ENCODE measurements at places on chromosomes 1 and 21.

GRCh38 chr1:21028520-21029145, 148.1 kb downstream of the EIF4G3 start:
- DNase-seq, result no peak

DNA sequence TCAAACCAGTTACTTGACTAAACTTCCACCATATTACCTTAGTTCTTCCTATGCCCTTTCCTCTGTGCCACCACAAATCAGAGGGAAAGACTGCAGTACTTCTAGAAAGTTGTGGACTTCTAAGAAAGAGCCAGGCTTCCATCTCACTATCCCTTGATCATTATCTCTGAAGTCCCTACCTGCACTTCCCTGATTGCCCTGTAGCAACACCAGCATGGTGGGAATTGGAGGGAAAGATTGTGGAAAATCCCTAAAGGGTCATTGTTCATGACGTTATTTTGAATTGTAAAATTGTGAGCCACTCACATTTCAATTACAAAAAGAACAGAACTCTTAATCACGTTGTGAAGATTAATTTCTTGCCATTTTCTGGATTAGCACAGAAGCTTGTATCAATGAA, 23.4 kb upstream of the KIAA1614 start:
- DNase-seq, result no peak

- no peak for DNase-seq
Observed at GRCh38 chr1:61337441-61337951, 255.1 kb downstream of the NFIA start.

- no peak for DNase-seq
Observed at GRCh38 chr1:20964540-20965484, 177.7 kb upstream of the HP1BP3 start.

GRCh38 chr1:42690477-42691156, 8.4 kb downstream of the YBX1 start:
- no peak for DNase-seq

DNA sequence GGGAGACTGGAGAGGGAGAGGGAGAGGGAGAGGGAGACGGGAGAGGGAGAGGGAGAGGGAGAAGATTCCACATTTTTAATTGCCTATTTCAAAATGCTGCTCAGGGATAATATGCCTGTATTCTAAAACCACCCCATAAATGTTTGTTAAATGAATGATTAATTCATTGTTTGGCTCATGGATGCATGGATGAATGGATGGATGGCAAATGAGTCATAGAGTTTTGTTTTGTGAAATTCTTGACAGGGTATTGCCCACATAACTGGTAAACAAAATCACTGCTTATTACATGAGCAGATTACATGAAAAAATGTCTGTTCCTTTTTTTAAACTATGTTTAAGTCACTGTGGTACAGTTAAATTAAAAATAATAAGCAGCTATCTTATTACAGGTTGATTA, 220.4 kb downstream of the ZP4 start:
- no peak for DNase-seq

GRCh38 chr1:155320661-155321617, at the start of gene RUSC1:
Gene RUSC1, plus strand, starts transcription at chr1:155320894. Its CDS starts 880 bp downstream, at chr1:155321774.
- DNase-seq, result peak; percentile 82

GRCh38 chr1:73517603-73518191, 680.3 kb downstream of the LRRIQ3 start:
- no peak for DNase-seq

DNA sequence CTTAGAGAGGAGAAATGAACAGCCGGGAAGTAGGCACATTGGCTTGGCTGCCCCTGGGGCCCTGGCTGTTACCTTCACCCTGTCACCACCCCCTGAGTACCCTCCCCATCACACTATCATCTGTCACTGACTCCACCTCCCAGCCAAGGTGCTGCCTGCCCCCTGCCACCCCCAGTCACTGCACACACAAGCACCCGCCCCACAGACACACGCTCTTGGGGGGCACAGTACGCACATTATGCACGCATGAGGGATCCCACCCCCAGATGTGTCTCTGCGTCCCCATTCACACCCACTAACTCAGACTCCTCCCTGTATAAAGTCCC, 223.3 kb downstream of the PTPRU start:
- DNase-seq, result no peak

DNA sequence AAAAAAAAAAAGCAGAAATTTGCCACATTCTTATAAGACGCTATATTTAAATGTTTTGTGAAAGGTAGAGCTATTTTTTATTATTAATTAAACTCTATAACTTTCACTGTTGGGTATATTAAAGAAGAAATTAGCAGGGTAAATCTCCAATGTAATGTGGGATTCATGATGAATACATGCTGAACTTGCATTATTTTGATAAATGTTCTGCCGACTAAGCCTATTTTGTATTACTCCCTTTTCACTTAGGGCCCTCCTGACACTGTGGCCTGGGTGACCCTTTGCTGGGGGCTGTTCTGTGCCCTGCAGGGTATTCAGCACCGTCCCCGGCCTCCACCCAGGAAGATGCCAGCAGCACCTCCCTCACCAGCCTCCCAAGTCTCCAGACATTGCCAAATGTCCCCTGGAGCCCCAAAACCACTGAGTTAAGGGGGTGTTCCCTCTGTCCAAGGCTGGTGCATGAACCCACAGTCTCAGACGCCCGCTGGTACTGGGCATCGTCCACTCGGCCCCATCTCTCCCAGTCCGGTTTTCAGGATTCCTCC, 22.5 kb downstream of the RSPH1 start:
- DNase-seq, result no peak

GRCh38 chr1:37031429-37031828, 2.9 kb downstream of the GRIK3 start:
- no peak for DNase-seq

DNA sequence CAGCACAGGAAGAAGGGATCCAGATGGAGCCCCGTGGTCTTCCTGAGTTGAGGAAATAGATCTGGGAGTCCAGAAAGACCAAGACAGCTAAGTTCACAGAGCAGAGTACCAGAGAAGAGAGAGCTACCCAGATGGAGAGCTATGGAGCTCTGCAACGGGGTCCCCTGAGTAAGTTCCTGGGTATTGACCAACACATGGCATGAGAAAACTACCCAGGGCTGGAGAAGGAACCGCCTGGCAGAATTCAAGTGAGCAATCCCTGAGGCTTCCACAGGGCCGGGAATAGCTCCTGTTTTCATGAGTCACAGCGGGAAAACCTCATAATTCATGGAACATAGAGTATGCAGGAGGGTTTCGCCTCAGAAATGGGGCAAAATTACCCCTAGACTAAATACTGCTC, 19.7 kb downstream of the STPG1 start:
- DNase-seq, result no peak

GRCh38 chr1:186188004-186188539, 187.0 kb downstream of the TPR start:
- DNase-seq, result peak; percentile 7

- DNase-seq, result no peak
Observed at GRCh38 chr1:5376538-5377247, 615.5 kb downstream of the NPHP4 start.

DNA sequence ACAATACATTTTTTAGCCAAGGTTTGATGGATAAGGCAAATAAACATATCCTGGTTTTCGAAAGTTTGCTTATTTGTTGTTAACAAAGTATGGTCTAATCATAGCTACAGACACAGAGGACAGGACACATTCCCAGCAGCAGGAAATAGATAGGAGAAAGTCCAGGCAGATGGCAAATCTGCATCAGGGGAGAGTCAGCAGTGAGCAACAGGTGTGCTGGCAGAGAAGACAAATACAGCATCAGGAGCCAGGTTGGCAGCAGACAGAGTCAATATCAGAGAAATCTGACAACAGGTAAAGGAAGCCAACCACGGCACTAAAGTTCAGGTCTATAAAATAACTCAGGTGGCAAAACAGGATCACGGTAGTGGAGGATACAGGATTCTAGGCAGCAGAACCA, 210.7 kb upstream of the PTBP2 start:
- DNase-seq, result no peak

GRCh38 chr1:89832496-89833127, 11.8 kb downstream of the LRRC8D start:
- peak; percentile 15 for DNase-seq

DNA sequence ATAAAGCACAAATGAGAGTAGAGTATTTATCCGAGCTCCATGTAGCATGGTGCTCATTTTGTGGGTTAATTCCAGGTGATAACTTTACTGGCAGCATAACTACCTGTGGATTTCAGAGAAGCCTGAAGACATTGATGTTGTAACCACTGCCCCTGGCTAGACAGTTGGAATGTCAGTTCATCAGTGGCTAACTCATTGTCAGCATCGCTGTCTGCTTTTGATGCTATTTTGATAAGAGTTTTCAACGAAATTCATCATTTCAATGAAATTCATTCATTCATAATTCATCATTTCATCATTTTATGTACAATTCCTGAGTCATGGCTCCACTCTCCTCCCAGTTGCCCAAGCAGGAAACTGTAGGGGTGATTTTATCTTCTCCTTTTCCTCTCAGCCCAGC, 34.4 kb downstream of the HSD3B1 start:
- no peak for DNase-seq

DNA sequence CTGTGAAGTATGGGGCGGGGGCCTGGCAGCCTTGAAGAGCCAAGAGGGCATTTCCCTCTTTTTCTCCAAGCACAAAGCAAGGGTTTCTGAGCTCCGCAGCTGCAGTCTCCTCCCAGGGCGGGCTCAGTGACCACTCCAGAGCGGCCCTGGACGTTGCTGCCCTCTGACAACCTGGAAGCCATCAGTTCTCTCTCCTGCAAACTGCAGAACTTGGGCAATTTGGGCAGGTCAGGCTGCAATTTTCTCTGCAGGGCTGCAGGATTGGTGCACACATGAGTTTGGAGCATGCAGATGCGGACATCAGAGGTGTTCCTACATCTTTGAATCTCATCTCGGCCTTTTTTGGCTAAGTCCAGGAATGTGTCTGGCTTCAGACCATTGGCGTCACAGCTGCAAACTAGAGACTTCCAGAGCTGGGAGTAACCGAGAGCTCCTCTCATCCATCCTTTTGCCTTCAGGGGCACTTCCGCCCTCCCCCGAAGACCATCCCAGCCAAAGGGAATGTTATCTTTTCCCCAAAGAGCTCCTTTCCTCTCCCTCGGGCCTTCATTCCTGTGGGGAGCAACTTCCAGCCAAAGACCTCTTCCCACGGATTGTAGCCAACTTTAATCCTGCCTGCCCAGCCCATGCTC, 139.6 kb upstream of the WNT4 start:
- no peak for DNase-seq

DNA sequence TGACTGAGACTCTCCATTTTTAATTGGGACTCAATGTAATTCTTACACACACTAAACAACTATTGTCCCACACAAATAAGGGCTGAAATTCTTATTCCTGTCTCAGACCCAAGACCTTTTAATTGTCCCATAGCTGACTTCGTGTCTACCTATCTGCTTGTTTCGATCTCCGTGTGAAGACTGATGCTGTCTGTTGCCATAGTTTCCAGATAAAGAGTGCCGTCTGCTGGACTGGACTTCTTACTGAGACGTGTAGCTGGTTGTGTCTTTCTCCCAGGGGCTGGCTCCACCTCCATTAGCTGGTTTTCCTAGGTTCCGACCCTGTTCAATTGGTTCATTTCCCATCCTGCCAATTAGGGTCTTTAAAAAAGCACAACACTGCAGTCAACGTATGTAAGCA, 235.3 kb upstream of the PLXNA2 start:
- no peak for DNase-seq

GRCh38 chr1:228868731-228869024, 133.4 kb downstream of the RHOU start:
- DNase-seq, result no peak

DNA sequence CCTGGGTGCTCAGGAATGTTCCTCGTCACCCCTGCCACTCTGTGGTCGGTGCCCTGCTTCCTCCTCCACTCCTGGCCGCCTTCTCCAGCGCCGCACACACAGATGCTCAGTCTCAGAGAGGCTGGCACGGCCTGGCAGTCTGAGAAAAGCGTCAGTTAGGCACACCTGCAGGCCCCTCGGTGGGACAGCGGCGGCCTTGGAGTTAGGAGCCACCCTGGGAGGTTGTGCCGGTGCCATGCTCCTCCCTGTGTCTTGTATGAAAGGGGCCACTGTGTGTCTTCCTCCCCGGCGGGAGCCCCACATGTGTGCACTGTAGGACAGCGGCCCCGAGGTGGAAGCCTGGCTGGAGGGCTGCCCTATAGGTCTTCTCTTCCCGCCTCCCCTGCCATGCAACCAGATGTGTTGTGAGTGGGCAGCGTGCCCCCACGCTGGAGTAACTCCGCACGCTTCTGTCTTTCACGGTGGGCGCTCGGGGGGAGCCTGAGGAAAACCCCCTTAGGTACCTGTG, 145.2 kb downstream of the PGBD5 start:
- DNase-seq, result no peak

DNA sequence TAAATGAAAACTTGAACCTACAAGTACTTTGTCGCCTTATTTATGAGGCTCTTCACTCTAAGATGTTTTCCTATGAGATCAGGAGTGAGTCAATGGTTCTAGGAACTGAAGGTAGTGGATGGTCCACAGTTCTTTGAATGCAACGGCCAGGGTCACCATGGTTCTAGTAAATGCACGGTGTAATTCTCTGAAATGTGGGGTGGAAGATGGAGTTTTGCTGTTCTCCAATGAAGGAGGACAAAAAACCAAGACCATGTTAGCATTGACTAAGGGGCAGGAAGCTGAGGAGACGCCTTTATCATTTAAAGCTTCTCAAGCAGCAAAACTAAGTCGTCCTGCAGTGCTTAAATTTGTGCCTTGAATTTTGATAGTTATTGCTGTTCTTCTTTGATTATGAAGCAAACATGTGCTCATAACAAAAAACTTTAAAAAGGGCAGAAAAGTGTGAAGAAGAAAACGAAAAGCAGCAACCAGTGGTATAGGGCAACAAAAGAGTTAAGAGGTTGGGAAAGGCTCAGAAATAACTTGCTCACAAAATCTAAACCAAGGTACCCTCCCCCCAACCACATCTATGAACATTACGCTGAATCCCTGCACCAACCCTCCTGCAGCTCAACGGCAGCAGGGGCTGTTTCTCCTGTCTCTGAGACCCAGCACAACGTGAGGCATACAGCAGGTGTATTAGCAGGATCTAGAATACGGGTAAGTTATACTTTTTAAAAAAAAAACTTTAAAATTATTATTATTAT, 85.0 kb downstream of the MRPL37 start:
- DNase-seq, result no peak

- peak; percentile 51 for DNase-seq
Observed at GRCh38 chr1:155977690-155978324, 540 bp downstream of the ARHGEF2 start.

- DNase-seq, result no peak
Observed at GRCh38 chr1:230169454-230170152, 102.6 kb downstream of the GALNT2 start.

Data from ELF-1 (cell line).